ENCODE measurements at places on chromosomes 7 and 10.

- no peak for DNase-seq
Observed at GRCh38 chr10:15879058-15879457, 18.8 kb upstream of the MINDY3 start.

DNA sequence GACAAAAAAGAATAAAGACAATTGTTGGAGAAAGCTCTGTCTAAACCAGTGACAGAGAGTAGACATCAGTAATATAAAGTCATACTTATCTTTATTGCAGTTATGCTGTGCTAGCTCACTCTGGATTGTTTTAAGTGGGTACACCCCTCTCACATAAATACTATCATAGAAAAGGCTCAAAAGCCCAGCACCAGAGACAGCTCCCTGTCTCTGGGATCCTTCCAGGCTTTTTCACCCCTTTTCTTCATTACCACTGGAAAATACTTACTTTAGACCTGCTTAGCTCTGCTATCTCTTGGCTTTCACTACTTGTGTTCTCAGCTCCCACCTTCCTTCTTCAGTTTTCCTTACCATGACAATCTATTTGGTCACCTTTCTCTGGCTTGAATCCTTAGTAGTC is 259.1 kb upstream of the MINDY3 start:
- DNase-seq, result no peak

- no peak for DNase-seq
Observed at GRCh38 chr7:15561835-15562234, at the start of gene AGMO. AGMO (minus strand) TSS chr7:15562015.

DNA sequence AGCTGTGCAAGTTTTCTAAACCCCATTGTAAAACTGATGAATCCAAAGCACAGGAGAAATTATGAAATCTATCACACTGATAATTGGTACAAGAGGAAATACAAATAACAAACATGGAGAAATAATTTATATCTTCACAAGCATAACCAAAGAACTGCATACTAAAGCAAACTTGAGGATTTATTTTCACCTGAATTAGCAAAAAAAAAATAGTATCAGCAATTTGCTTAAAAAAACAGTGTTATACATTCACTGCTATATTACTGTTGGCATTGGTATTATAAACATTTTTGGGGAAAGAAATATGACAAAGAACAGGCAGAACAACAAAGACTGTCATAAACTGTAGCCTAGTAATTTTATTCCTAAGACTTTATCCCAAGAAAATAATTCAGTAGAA is 230.8 kb upstream of the NRP1 start:
- DNase-seq, result no peak

GRCh38 chr10:26969145-26969926 is 108.6 kb upstream of the ABI1 start:
- no peak for DNase-seq

GRCh38 chr10:118979661-118980060 is 49.9 kb upstream of the NANOS1 start:
- DNase-seq, result no peak

DNA sequence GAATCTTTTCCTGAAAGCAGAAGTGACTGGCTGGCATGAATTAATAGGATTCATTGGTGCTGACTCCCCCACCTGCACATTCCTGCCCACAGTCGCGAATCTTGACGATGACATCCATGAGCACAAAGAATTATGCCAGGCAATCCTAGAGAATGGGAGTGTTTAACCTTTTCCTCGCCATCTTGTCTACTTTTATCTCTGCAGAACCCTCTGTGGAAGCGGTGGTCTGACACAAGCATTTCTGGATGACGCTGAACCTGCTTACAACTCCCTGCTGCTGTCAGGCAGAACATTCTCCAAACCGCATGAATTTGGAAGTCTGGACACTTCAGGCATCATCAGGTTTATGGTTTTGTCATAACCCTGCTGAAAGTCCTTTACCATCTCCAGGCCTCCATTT is 36.5 kb downstream of the KLF6 start:
- DNase-seq, result no peak

- DNase-seq, result no peak
Observed at GRCh38 chr7:25885057-25885576, 266.9 kb upstream of the NFE2L3 start.

GRCh38 chr10:113059371-113059780 is 109.3 kb downstream of the TCF7L2 start:
- no peak for DNase-seq
